Omental fat pad (tissue), 4 donors: ENCODE measurements at places on chromosomes 5 and 9. TPM values are rescaled to one million over a fixed set of nuclear protein-coding genes. Genes with fewer than 3 reads are reported as not detected.

DNA sequence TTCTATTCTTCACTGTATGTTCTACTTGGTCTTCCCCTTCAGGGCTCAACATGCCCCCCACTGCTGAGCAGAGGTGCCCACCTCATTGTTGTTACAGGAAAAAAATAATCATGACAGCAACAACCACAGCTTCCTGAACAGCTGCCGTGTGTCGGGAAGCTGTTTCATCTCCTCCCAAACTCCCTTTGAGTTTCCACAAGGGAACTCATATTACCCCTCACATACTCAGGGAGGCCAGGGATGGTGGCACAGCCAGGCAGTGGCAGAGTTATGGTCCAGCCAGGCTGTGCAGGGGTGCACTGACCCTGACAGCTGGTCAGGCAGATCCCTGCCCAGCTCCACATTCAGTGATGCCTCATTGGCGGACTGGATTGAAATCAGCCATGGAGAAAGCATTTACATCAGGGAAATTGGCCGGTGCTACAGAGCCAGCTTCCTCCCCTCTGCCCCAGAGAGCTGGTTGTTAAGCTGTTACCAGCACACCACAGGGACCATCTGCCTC lies 37.3 kb downstream of the SARDH start:
- DNase-seq = no peak

- DNase-seq = no peak
These were observed 33.1 kb upstream of the SPIN1 start for GRCh38 chr9:88355166-88355565.

- DNase-seq = no peak
These were observed 18.0 kb downstream of the RXRA start for GRCh38 chr9:134344068-134344799.

DNA sequence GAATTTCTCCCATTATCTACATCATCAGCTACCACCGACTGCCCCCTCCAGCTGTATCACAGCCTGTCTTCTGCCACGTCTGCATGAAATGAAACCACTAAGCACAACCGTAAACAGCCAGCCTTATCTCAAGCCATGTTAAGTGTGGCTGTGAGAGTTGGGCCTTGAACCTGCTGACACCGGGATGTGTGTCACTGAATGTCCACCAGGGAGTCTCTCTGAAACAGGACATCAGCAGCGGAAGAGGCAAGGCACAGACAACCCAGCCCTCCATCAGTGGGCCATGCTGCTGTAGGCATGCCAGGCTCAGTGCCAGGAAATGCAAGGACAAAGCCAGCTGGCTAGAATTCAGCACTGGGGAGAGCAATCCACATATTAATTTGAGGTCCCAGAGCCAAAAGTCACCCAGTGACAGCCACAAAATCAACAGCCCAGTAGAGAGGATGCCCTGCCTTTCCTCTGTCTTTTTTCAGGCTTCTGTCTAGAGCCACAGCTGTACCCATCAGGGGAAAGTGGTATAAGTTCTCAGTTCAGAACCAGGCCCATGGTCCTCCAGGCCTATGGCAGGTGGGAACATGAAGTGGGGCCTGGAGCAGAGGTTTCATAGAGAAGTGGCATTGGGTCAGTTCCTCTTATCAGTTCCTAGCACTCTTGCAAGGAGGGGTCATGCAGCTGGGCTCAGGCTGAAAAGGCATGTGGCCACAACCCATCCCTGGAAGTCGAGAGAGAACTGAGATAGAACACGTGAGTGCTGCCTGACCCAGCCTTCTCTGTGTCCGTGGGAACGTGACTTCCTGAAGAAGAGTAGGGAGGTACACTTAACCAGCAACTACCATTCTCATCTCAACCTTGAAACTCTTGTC lies 199.4 kb downstream of the ESM1 start:
- no peak for DNase-seq

GRCh38 chr9:28981129-28981528 lies 1407.8 kb upstream of the C9orf72 start:
- no peak for DNase-seq

DNA sequence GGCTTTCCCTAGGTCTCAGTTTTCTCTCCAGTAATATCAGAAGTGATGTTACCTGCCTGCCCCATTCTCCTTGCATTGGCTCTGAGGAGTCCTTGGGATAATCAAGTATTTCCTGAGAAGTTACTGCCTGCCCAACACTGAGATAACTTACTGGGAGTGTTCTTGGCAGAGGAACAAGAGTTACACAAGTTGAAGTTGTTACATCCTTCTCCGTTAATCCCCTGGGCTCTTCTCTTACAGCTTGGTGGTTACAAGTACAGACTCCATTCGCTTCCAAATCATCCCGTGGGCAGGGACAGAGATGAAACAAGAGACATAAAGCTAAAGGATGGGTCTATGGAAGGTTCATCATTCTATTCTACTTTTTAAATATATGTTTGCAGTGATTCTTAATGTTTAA lies 74.1 kb upstream of the SAP30L start:
- no peak for DNase-seq

DNA sequence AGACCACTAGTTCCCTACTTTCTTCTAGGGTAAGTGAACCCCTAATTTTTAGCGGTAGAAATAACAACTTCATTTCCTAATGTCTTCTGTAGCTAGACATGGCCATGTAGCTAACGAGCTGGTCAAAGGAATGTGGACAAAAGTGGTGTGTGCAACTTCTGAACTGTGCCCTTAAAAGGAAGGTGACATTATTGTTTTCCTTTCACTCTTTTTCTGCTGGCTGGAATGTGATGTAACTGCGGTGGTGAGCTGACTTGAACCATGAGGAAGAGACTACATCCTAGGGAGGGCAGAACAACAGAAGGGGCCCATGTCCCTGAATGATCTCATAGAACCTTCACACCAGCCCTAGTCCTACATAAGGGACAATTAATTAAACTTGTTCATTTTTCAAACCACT lies 1.3 kb upstream of the SNX2 start:
- DNase-seq = no peak

DNA sequence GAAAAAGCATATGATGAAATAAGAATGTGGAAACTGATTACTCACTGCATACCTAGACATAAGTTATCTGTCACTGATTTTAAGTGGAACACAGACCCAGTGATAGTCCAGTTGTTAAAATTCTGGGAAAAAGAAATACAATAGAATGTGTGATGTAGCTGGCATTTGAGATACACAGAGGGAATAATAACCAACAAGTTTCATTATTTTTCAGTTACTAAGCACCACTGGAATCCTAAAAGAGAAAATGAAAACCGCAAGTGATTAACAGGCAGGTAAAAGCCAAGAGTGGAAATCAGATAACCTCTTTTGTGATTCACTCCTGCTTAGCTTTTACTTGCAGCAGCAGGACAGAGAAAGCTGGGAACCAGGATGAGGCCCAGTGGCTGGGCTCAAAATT lies 994.0 kb upstream of the SEMA6A start:
- no peak for DNase-seq

DNA sequence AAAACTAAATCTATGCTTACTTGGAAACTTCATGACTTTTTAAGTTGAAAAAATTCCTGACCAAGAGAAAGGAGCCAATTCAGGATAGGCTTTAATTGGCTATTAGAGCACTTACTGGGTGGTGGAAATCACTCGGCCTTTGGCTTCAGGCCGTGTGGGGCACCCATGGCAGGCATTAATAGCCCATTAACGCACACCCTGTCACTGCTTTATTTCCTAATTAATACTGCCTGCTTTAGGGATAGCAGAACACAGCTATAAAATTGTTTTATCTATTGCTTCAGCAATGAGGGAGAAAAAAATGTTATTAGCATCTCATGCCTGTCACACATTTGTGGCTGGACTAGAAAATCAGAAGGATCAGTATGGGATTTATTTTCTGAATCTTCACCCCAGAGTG lies 58.1 kb downstream of the PSAT1 start:
- DNase-seq = no peak

DNA sequence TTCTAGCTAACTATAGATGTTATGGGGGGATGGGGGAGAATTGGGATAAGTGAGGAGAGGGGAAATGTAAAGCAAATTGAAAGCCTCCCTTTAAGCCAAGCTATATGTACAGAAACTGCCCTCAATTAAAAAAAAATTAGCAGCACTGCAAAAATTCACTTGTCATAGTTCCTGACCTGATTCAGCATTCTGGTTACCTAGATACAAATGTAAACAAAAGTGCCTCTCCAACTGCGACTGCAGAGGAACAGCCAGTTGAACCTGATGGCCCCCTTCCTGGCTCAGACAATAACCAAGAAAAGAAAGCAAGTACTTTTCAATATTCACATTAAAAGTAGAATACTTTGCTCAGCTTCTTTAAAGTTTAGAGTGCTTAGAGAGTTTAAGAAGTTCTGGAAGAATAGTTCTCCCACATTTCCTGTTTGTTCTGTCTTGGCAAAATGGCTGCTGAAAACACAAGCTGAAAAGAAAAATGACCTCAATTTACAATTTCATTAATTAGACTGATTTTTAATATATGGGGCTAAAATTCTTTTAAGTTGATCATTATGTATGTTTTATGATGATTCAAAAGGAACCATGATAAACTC lies 1.5 kb downstream of the FAM81B start:
- DNase-seq = no peak

DNA sequence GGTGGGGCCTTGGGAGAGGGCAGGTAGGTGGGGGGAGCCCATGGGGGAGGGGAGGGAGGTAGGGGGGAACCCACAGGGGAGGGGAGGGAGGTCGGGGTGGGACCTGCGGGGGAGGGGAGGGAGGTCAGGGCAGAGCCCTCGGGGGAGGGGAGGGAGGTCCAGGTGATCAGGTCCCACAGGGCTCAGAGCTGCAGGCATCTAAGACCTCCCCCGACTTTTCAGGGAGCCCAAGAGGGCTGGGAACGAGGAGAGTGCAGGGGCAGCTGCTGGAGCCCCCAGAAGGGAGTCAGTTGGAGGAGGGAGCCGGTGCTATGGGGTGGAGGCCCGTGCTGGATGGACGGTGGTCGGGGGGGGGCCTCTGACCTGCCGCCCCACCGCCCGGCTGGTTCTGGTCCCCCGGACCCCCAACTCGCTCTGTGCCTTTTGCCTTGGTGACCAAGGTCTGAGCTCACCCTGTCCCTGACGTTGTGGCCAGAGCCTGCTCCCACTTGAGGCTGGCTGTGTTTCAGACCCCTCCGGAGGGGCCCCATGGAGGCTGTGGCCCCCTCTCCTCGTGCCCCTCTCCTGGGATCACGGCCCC lies 31.8 kb downstream of the SLC9A3 start:
- DNase-seq = no peak

GRCh38 chr5:59712836-59713497 lies 180.6 kb downstream of the PDE4D start:
- no peak for DNase-seq

DNA sequence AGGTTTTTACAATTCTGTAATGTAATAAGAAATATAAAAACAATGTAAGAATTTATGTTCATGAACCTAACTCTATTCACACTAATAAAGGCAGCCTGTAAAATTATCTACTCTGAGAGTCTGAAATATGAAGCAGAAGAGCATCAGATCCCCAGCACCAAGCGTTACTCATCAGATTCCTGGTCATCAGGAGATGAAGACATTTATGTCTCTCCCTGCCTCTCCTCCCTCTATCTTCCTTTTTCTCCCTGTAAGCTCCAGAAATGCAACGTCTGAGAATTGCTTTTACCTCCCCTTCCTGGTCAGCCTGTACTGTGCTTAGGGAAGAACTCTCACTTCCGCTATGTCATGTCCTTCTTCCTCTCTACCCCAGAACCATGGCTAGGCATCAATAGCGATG lies 114.4 kb upstream of the SLIT3 start:
- no peak for DNase-seq

- no peak for DNase-seq
These were observed 8.5 kb downstream of the DMXL1 start for GRCh38 chr5:119079318-119079921.

- no peak for DNase-seq
These were observed 17.0 kb downstream of the CAMK2A start for GRCh38 chr5:150272531-150272930.

The SPINK7 gene
- total RNA-seq = not detected

The MYO10 gene
- total RNA-seq = 35.8 TPM

The C5orf46 gene
- not detected for total RNA-seq

The C9 gene
- total RNA-seq = not detected

The INSL4 gene
- total RNA-seq = not detected

The SPZ1 gene
- total RNA-seq = not detected

The ZNF622 gene
- 40.7 TPM for total RNA-seq

The PCDHGA10 gene
- total RNA-seq = 6.8 TPM
